ENCODE measurements at places on chromosomes 16 and 17.

DNA sequence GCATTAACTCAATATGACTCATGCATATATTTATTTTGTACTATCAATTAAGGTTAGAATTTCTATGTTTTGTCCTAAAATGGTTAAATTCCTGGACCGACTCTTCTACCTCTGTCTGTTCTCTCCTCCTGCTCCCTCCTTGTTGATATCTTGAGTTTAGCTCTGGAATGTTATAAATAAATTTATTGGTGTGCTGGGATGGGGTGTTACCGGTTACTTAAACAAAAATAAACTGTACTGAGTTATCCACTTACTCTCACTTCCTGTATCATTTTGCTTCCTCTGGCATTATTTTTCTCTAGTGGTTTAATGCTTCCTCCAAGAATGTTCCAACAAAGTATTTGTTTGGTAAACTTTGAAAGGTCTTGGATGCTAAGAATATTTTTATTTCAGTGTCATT is 120.1 kb downstream of the ABCA8 start:
- no peak for DNase-seq

DNA sequence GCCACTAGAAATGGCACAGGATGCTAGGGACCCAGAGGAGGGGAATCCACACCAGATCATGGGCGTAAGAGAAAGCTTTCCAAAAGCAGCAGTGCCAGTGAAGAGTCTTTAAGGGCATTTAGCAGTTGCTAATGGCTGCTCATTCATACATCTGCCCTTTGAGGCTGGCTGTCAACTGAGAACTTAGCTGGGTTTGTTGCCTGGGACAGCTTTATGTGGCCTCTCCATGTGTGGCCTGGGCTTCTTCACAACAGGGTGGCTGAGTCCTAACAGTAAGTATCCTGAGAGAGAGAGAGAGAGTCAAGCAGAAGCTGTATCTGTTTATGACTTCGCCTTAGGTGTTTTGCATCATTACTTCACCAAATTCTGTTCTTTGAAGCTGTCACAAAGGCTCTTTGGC is 286.1 kb upstream of the KCNJ16 start:
- DNase-seq, result no peak

GRCh38 chr16:57720142-57720575 is 15.4 kb upstream of the KATNB1 start:
- DNase-seq, result no peak

DNA sequence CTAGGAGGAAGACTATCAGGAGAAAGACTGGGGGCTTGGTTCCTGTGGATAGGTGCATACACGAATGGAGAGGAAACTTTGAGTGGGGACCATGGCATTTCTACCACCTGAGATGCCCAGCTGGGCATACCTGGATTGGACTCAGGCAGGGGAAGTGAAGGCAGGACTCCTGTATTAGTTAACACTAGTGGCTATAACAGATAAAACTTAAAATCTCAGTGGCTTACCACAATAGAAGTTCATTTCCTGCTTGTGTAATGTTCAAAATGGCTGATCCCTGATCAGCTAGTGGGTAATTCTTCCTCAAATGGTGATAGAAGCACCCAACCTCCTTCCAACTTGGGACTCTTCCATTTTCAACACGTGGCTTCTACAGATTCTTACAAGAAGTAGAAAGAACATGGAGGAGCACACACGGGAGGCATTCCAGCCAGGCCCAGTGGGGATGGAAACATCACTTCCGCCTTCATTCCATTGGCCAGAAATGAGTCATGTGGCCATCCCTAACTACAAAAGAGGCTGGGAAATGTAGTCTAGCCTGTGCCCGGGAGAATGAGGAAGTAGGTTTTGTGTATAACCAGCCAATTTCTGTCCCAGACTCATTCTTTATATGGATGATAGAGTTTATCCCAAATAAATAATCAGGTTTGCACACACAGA is 112.1 kb downstream of the UTP18 start:
- peak; percentile 3 for DNase-seq

- DNase-seq, result no peak
These were observed 22.8 kb downstream of the BAIAP2 start for GRCh38 chr17:81057777-81058176.

- DNase-seq, result peak; percentile 4
These were observed 140.7 kb downstream of the KATNIP start for GRCh38 chr16:27690608-27691007.
